ENCODE measurements at places on chromosomes 13 and 19.

- peak; percentile 63 for DNase-seq
Observed at GRCh38 chr19:12872941-12873890, 8.0 kb downstream of the DNASE2 start.

DNA sequence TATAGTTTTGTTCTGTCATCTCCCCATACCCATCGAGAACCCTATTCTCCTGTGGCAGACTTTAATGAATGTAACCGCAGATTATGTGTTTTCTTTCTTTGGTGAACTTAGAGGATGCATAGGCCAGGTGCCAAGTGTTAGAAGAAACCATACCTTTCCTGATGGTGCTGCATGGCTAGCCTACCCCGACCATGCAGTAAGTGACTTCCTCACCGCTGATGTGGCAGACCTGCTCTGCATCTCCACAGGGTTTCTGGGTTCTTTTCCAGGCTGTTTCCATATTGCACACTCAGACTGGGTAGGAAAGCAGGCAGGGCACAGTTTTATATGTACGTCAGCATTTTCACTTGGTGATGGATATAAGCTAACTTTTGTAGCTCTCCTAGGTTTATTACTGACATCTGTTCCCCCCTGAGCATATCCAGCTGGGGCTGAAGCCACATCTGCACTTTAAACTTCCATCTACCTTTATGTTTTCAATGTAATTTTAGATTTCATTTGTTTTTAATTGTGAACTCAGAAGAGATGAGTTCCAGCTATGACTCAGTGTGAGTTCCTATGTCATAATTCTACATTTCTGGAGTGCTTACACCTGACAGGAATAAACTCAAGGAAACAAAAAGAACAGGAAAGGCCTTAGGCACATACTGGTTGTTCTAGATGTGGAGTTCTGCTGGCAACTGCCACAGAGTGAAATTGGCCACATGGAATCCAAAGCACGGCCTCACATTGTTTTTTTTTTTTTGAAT lies 42.3 kb downstream of the LRCH1 start:
- no peak for DNase-seq

DNA sequence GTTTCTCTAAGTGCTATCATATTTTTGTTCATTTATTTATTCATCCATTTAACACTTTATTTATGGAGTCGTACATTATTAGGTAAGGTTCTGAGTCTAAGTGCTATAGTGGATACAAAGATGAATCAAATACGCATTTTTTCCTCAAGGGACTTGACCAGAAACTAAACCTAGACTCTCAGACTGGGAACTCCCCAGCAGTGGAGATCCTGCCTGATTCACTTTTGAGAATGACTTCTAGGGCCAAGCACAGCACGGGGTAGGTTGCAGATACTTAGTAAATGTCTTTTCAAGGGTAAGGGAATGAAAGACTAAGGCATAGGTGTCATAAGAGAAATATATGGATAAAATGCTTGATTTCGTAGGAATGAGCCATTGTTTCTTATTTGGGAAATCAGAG lies 7.2 kb downstream of the DNAJC15 start:
- DNase-seq: no peak

- no peak for DNase-seq
Observed at GRCh38 chr19:13262450-13262849, 112.2 kb downstream of the IER2 start.

DNA sequence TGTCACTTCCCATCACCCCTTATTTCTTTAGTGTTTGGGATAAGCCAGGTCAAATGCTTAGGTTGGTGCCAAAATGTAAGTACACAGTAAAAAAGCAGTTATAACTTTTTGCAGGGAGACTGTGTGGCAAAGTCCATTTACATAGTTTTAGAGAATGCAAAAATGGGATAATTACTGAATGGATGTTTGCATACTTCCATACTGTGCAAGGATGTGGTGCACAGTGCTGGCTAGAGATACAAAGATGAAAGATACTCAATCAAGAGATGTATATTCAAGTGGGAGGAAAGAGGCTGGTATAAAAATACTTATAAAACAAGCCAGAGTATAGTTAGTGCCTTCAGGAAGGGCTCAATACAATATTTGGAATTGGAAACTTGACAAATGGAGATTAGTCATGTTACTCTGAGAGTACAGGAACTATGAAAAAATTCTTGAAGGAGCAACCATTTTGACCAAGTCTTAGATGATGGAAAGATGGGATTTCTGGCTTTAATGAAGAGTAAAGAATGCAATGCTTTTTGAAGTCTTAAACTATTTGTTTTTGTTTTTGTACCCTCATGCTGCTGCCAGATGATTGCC lies 8.0 kb downstream of the PDS5B start:
- DNase-seq: no peak

DNA sequence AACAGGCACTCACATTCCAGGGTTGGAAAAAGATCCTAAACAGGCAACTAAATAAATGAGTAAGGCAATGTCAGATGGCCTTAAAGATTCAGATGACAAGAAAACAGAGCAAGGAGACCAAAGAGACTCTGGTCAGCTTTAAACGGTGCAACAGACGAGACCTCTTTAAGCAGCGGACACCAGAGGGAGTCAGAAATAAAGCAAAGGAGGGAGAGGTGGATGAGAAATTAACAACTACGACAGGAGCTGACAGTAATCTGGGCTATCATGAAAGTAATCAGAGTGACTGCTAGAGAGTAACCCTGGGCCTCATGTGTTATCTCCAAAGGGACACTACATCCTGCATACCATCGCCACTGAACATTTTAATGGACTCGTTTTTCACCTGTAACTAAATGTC lies 1.1 kb downstream of the ZNF550 start:
- no peak for DNase-seq

DNA sequence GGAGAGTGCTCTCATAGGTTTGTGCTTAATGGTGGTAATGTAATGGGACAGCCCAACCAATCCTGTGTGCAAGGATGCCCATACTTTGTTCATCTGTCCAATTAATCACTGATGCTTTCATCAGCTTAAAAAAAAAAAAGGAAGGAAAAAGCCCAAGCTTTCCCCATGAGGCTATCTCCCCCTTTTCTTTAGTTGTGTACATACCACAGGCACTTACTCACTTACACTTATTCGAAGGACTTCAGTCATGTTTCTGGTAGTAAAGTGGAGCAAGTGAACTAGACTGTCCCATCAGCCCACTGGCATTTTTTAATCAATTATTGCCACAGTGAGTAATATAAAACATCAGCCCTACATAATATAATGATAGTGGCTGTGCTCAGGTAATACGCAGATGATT lies 183.5 kb upstream of the UFM1 start:
- no peak for DNase-seq

GRCh38 chr19:4678881-4679790 lies 9.0 kb upstream of the MYDGF start:
- no peak for DNase-seq

DNA sequence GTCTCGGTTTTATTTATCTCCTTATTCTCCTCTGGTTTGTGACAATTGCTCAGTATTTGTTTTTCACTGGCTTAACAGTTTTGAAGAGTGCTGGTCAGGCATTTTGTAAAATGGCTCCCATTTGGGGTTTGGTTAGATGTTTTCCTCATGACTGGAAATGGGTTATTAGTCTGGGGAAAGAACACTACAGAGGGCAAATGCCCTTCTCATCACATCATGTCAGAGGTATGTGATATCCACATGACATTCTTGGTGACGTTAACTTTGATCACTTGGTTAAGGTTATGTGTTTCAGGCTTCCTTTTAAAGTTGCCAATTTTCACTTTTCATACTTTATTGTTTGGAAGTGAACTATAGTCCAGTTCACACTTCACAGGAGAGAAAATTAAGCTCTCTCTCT lies 74.8 kb upstream of the KLHL1 start:
- no peak for DNase-seq

- DNase-seq: no peak
Observed at GRCh38 chr19:4174895-4175668, 7.3 kb downstream of the SIRT6 start.

- DNase-seq: no peak
Observed at GRCh38 chr13:35785576-35786303, 309.3 kb upstream of the MAB21L1 start.

GRCh38 chr19:47723581-47723940 lies 10.3 kb downstream of the EHD2 start:
- DNase-seq: no peak

DNA sequence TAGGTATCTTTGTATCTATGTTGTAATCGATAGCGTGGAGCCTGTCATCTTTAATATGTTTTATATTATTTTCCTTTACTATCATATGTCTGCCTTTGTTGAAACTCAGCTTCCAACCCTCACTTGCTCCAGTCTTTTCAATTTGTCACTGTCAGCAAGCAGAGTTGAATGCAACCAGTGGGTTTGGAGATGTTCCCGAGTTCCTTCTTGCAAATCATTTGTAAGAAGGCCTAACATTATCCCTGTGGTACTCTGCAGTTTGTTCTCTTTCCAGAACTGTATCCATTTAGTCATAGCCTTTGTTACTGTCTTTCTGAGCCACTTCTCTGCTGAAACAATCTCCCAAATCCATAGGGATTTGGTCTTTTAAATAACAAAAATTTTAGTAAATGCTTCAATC lies 41.8 kb downstream of the RNASEH2B start:
- no peak for DNase-seq

- no peak for DNase-seq
Observed at GRCh38 chr19:51546650-51547396, 15.4 kb upstream of the SIGLEC6 start.

GRCh38 chr19:58434217-58434616 lies 5.7 kb downstream of the ZNF132 start:
- DNase-seq: no peak

- no peak for DNase-seq
Observed at GRCh38 chr19:46413262-46414031, at the start of gene CCDC8. TSS of gene CCDC8 (minus strand) at chr19:46413564. CDS start at chr19:46412810, 754 bp downstream.
